ENCODE measurements at places on chromosomes 13 and 19.

GRCh38 chr13:113845723-113846635, 17.9 kb downstream of the GAS6 start:
- no peak for DNase-seq

- no peak for DNase-seq
Measured at GRCh38 chr19:7856679-7857663, 17.2 kb downstream of the PRR36 start.

DNA sequence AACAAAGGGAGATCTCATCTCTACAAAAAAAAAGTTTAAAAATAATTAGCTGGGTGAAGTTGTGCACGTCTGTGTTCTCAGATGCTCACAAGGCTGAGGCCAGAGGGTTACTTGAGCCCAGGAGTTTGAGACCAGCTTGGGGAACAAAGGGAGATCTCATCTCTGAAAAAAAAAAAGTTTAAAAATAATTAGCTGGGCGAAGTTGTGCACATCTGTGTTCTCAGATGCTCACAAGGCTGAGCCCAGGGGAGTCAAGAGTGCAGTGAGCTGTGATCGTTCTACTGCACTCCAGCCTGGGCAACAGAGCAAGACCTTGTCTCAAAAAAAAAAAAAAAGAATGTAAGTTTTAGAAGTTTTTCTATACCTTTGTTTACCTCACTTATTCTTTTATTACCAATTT, 127.3 kb downstream of the FGF9 start:
- DNase-seq, result no peak

DNA sequence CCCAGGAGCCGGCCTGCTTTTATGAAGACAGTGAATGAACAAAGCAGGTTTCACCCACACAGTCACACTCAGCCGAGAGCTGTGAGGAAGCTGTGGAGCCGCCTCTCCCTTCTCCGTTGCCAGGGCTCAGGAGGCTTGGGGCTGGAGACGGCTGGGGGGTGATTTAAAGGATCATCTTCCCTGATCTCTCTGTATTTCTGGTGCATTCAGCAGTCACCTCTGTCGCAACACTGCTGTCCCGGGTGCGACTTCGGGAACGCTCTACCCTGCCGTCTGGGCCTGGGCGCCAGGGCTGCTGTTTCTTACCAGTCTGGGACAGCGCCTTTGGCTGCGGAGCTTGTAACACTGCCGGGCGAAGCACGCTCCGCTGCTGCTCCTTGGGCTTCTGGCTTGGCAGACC, 18.1 kb downstream of the CAPS start:
- no peak for DNase-seq

GRCh38 chr13:74026753-74027152, 107.5 kb downstream of the KLF12 start:
- DNase-seq, result no peak

DNA sequence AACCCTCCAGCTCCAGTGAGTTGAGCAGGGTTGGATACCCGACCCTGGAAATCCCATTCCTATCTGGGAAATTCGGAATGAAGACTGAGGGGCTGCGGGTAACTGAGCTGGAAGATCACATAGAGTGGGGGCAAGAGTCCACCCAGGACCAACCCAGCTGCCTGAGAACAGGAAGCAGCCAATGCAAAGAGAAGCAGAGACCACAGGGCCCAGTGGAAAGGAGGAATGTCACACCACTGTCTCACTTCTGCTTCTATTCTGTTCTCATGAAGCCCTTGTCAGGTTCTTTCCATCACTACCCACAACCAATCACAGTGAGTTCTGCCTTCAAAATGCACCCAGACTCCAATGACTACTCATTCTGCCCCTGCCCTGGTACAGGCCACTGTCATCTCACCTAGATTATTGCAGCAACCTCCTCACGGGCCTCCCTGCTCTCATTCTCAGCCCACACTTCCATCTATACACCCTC, 15.3 kb downstream of the DYRK1B start:
- no peak for DNase-seq

- DNase-seq, result no peak
Measured at GRCh38 chr13:65856431-65856830, 1373.7 kb downstream of the PCDH9 start.

GRCh38 chr19:42068361-42068755, 1.6 kb downstream of the GRIK5 start:
- DNase-seq, result no peak

Data from HS-5 (cell line).